ENCODE measurements at places on chromosomes 6 and 20. TPM values are rescaled to one million over a fixed set of nuclear protein-coding genes. Genes with fewer than 3 reads are reported as not detected.
A peak's percentile ranks its signal among the peaks of the same experiment; 100 is the strongest.

DNA sequence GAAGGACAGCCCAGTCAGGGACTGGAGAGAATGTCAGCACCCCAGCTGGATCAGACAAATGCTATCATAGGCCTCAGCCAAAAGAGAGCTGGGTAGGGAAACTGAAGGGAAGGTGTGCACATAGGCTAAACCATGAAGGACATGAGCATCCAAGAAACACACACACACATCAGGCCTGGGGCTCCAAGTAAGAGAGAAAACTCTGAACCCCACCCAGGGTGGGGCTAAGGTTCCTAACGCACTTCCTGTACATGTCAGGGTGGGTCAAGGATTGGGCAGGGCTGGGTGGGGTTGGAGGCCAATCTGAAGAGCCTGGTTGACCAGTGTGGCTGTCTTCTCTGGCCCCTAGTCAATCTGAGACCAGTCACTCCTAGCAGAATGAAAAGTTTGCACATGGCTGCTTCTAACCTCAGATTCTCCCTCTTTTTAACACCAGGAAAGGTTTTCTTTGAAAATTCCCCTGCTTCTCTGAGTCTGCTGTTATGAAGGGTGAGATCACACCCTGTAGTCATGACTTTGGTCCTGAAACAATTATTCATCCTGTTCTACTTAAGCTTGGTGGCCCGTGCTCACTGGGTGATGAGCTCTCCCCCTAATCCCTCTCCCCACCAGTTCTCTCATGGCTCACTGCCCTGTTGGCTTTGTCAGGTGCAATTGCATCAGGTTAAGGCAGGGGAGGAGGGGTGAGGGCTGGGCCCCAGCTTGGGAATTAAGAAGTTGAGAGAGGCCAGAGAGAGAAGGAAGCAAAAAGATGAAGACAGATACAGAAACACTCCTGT, 88.4 kb downstream of the MAFB start:
- H3K36me3 ChIP-seq = no peaks in the 10 kb centered on the region
- H3K4me3 ChIP-seq = no peak overlapping the region
- H3K4me1 ChIP-seq = no peaks in the 10 kb centered on the region
- no peaks in the 10 kb centered on the region for H3K27me3 ChIP-seq
- no peak overlapping the region for H3K27ac ChIP-seq

- H3K27ac ChIP-seq = no peak overlapping the region
- no peaks in the 10 kb centered on the region for H3K36me3 ChIP-seq
- peaks cover 3% of the 10 kb centered on the region for H3K27me3 ChIP-seq
- H3K4me1 ChIP-seq = no peaks in the 10 kb centered on the region
These were observed 43.1 kb upstream of the UNC93A start for GRCh38 chr6:167247814-167248595.

IRF4 gene
- total RNA-seq = 1,053 TPM

DNA sequence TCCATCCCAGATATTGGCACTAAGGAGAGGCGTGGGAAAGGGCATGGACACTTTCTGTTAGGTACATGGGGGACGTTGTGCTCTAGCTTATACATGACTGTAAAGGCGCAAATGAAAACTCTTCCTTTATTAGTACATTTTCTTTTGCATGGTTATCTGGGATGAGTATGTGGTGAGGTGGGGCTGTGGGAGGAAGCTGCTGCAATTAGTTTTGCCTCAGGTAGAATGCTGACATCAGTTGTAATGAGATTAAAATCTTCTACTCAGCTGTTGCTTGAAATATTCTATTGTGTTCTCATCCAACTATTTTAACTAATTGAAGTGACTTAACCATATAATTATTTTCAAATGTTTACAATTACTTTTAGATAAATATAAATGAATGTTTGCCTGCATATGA, 218.3 kb upstream of the FLRT3 start:
- H3K27ac ChIP-seq = no peak overlapping the region
- H3K4me1 ChIP-seq = no peaks in the 10 kb centered on the region
- no peak overlapping the region for H3K4me3 ChIP-seq
- no peaks in the 10 kb centered on the region for H3K27me3 ChIP-seq
- no peak for DNase-seq

- H3K4me3 ChIP-seq = no peak overlapping the region
- peaks cover 8% of the 10 kb centered on the region for H3K4me1 ChIP-seq
- H3K27me3 ChIP-seq = no peaks in the 10 kb centered on the region
These were observed 109.4 kb upstream of the AKAP12 start for GRCh38 chr6:151130329-151130728.

LST1 gene
- 14.6 TPM for total RNA-seq

DNA sequence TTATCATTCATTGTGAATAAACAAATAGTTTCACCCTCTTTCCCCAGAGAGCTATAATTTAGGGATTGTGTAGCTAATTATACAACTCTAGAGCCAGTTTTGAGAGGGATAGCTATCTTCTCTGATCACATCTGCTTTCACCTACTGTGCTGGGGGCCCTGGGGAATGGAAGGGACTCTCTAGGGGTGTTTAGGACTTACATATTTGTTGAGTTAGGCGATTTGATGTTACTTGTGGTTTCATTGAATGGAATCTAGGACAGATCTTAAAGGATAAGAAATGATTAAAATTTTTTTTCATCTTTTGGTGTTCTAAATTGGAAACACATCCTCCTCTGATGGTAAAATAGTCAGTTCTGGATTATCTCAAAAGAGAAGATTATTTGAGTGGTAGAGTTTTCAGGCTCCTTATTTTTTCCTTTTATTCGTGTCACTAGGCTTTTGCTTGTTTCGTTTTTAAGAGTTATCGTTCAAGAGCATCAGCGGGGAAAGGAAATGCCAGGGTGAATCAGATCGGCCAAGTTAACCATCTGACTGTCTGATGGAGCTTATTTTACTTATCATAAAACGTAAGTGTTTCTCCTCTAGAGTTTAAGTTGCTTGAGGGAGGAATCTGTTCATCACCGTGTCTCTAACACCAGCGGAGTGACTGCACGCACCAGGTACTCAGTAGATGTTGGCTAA, 236.7 kb downstream of the FARS2 start:
- peak overlapping the region; percentile 43 for H3K4me3 ChIP-seq
- peaks cover 12% of the 10 kb centered on the region for H3K36me3 ChIP-seq

GRCh38 chr20:54221353-54221752, 13.5 kb downstream of the PFDN4 start:
- no peaks in the 10 kb centered on the region for H3K27me3 ChIP-seq
- DNase-seq = no peak
- H3K4me1 ChIP-seq = peaks cover 16% of the 10 kb centered on the region
- peaks cover 20% of the 10 kb centered on the region for H3K36me3 ChIP-seq

- H3K27me3 ChIP-seq = no peaks in the 10 kb centered on the region
- H3K27ac ChIP-seq = no peak overlapping the region
- no peaks in the 10 kb centered on the region for H3K4me1 ChIP-seq
- H3K4me3 ChIP-seq = no peak overlapping the region
- no peak for DNase-seq
- no peaks in the 10 kb centered on the region for H3K36me3 ChIP-seq
These were observed 152.7 kb downstream of the EYA4 start for GRCh38 chr6:133393891-133394290.

PRPH2 gene
- not detected for total RNA-seq

All from activated T-helper 2 cell treated with anti-CD3 and anti-CD28 coated beads, Interferon-gamma antibody, Interleukin-2, Interleukin-4, amounts not matched to agents 10 μg/mL and 5 μg/mL and 100 μg/mL, durations not matched to agents 14 hours and 24 hours and 36 hours (primary cell).